ENCODE measurements at places on chromosomes 5 and 9. TPM values are rescaled to one million over a fixed set of nuclear protein-coding genes. Genes with fewer than 3 reads are reported as not detected.

DNA sequence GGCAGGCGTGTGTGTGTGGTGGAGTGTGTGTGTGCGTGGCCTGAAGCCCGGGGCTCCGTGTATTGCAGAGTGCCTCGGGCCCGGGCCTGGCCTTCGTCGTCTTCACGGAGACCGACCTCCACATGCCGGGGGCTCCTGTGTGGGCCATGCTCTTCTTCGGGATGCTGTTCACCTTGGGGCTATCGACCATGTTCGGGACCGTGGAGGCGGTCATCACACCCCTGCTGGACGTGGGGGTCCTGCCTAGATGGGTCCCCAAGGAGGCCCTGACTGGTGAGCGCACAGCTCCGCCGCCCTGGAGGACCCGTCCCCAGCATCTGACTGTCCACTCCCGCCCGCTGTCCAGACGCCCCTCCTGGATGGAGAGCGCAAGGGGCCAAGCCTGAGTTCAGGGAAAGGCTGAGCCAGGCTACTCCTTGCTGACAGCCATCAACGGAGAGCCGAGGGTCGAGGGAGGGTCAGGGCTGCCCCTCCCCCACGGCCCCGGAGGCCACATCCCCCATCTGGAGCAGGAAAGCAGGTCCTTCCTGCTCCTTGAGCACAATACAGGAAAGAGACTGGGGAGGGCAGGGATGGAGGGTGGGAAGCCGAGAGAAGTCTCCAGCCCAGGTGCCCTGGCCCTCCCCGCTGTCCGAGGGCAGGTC lies 18.4 kb downstream of the SLC6A18 start:
- DNase-seq = no peak

DNA sequence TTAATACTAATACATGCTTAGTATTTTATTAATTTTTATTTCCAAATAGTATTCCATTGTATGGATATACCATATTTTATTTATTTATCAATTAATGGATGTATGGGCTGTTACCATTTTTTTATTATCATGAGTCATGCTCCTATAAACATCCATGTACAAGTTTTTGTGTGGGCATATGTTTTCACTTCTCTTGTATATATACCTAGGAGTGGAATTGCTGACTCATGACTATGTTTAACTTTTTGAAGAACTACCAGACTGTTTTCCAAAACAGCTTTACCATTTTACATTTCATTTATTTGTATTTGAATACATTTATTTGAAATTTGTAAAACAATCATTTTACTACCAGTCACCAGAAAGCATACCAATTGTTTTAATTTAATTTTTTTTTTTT lies 14.1 kb upstream of the LRRC19 start:
- no peak for DNase-seq

GRCh38 chr9:129582855-129583254 lies 38.0 kb downstream of the C9orf50 start:
- peak; percentile 52 for DNase-seq

- no peak for DNase-seq
Observed at GRCh38 chr9:88383176-88383575, 5.1 kb upstream of the SPIN1 start.

DNA sequence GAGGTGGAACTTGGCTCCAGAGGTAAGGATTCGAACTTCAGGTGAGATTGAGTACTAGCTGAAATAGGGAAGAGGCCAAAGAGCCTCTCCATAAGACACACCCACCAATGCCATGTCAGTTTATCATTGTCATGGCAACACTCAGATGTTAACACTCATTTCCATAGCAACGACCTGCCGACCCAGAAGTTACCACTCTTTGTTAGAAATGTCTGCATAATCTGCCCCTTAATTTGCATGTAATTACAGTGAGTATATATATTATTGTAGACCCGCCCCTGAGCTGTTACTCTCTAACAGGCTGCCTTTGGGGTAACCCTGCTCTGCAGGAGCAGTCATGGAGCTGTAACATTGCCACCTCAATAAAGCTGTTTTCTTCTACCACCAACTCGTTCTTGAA lies 10.2 kb upstream of the NTRK2 start:
- no peak for DNase-seq

The SLC36A2 gene
- polyA plus RNA-seq = not detected

Data from CD4-positive, alpha-beta memory T cell (primary cell).